ENCODE measurements at places on chromosomes 1 and 21.

DNA sequence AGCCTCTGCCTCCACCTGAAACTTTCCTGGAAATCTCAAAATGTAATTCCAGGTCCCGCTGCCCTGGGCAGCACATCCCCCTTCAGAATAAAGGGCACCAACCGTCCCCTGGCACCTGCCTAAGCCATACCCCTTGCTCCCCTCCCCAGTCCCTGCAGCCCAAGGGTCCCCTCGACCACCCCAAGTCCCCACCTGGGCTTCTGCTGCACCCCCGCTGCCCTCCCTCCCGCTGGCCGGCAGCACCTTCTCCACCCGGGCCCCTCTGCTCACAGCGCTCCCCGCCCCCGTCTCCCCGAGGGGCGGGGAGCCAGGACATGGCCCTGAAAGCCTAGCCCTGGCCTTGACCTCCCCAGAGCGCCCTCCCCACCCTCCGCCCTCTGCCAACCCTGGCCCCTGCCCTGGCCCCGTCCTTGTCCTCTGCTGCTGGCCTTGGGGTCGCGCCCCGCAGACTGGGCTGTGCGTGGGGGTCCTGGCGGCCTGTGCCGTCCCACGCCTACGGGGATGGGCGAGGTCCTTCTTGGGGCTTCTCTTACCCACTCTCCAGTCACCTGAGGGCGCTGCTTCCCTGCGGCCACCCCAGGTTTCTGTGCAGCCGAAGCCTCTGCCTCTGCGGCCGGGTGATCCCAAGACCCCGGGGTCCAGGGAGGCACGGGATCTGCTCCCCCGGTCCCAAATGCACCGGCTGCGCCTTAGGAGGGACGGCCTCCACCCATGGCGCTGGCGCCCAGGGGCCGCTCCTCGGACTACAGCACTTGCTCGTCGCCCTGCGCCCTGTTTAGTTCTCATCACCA is 41.7 kb downstream of the WDR4 start:
- DNase-seq: no peak

GRCh38 chr1:172638249-172638648 is 20.7 kb upstream of the FASLG start:
- no peak for DNase-seq

GRCh38 chr1:75786901-75787493 is 941 bp downstream of the RABGGTB start:
- no peak for DNase-seq

GRCh38 chr1:116257836-116258235 is 115.2 kb upstream of the ATP1A1 start:
- no peak for DNase-seq

GRCh38 chr1:209490013-209490412 is 93.5 kb upstream of the CAMK1G start:
- DNase-seq: no peak

GRCh38 chr21:29751473-29752185 is 188.2 kb downstream of the GRIK1 start:
- DNase-seq: no peak

DNA sequence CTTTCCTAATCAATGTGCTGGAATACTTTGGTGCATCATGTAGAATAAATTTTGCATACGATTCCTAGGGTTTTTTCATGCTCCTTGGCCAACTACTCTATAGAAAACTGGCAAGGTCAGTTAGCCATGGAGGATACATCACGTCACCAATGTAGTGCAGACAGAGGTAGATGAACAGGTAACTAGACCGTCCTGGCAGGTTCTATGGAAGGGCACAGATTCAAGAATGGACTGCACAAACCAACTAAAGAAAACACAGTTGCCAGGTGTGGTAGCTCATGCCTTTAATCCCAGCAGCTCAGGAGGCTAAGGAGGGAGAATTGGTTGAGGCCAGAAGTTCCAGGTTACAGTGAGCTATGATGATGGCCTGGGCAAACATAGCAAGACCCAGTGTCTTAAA is 9.9 kb downstream of the MTF1 start:
- no peak for DNase-seq

DNA sequence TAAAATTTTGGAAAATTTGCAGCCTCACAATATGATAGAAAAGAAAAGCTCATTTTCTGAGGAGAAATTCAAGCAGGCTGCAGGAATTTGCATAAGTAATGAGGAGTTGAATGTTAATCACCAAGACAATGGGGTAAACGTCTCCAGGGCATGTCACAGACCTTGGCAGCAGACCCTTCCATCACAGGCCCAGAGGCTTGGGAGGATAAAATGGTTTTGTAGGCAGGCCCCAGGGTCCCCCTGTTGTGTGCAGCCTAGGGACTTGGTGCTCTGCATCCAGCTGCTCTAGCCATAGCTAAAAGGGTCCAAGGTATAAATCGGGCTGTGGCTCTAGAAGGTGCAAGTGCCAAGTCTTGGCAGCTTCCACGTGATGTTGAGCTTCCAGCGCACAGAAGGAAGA is 112.2 kb upstream of the FMN2 start:
- no peak for DNase-seq

DNA sequence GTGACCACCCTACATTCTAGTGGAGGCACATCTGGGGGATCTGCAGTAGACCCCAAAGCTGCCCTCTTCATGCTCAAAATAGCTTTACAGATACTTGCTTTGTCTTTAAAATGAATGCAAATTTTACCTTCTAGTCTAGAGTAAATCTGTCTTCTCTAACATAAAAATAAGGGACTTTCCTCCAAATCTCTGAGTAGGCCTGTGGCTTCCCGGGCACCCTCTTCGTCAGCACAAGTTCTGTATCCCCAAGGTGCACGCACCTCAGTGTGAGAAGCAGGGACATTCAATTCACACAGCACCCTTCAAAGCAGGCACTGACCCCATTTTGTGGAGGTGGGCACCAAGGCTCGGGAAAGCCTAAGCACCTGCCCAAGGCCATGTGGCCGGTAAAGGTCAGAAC is 19.0 kb downstream of the MEF2D start:
- DNase-seq: no peak

- no peak for DNase-seq
Measured at GRCh38 chr21:14584357-14585095, 38.4 kb upstream of the SAMSN1 start.

DNA sequence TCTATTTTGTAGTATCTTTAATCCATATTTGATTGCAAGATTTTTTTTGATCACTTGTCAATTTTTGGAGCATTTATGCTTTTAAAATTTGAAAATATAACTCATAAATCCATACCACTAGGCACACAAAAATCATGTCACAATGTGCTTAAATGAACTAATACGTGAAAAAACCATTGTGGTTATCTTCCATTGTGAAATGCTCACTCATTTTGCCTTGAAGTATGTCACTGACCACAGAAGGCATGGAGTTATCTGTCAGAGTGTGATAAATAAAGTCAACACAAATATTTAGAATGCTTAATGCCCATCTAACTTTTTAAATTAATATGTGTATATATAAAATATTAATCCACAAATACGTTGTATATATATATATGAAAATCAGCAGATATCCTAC is 347.2 kb downstream of the PTPRC start:
- no peak for DNase-seq

DNA sequence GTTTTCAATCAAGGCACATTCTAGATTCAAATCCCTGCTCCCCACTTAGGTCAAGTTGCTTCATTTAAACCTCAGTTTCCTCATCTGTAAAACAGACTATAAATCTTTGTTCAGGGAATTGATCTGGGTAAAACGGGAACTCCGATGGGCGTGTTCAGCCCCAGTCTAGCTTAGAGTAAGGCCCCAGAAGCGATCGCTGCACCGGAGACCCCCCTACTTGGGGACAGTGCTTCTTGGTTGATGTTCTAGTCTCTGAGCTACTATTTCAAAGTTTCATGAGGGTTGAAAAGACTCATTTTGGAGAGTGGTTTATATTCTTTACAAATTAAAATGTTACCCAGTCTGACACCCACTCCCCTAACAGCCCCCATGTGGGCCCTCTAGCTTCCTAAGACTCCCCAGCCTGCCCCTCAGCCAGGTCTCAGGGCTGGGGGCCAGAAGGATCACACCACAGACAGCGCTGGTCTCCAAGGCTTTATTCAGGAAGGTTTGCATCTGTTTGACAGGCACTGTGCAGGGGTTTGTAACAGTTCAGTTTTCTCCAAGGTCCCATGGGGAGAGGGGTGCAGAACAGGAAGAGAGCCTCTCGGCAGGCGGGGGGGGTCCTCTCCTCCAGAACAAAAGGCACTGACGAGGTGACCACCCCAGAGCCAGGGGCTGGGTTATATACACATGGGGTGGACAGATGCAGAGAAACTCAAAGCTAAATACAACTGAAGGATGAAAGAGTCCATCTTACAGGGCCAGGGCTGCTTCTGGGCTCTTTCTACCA is 82.9 kb downstream of the STUM start:
- DNase-seq: no peak

- DNase-seq: no peak
Measured at GRCh38 chr1:161200992-161201835, 953 bp upstream of the NDUFS2 start.

GRCh38 chr1:75969550-75969949 is 37.3 kb upstream of the ASB17 start:
- no peak for DNase-seq

GRCh38 chr1:180213401-180214170 is 16.5 kb upstream of the LHX4 start:
- DNase-seq: no peak

- no peak for DNase-seq
Measured at GRCh38 chr1:216702170-216702569, 21.1 kb downstream of the ESRRG start.

DNA sequence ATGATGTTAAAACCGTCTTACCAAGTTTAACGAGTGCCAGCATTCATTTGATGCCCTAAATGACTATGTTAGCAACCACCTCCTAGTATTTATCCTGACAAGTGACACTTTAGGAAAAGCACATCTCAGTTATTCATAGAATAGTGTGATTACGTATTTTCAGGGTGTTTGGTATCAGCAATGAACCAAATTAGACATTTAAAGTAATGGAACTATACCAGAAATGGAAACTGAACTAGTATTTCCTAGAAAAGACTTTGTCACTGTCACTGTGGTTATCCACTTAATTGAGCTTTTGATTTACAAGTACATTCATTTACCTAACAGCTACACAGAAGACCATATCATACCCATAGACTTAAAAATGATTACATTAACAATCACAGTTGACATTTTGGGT is 3.6 kb upstream of the IL12RB2 start:
- DNase-seq: no peak

DNA sequence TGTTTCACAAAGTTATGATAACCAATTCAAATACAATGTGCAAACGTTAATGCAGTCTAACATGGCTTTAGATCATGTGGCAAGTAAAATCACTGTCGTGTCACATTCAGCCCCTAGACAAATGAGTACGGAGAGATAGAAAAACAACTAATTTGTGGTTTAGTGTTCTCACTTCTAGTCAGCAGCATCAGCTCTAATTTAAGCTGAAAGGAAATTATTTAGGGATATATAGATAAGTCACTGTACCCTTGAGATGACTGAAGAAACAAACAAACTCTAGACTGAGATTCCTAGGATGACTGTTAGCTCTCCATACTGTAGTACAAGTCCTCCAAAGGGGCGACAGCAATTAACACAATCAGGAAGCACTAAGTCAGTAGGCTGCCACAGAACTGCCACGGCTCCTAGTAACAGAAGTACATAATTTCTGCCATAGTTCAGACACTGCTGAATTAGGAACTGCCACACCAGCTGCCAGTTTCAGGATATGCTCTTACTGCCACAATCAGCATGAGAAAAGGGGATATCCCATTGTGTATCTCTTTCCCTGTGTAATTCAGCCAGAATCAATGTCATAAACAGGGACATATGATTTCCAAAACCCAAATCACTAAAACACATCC is 150.4 kb upstream of the NEGR1 start:
- DNase-seq: no peak

GRCh38 chr1:59198564-59198963 is 98.3 kb upstream of the FGGY start:
- DNase-seq: no peak

DNA sequence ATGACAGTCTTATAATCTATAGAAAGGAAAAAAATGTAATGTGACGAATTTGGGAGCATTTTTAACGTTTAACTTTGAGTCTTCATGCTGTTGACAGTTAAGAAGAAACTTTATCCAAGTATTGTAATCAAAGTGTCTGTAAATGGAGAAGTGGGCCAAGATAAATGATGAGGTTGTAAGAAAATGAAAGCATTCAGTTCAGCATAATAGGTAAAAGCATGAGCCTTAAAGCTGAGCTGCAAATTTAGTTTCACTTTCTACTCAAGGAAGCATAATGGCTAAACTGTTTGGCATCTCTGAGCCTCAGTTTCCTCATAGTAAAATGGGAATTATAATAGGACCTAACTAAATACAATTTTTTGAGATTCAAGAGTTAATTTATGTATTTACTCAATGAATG is 1554.8 kb downstream of the KCNT2 start:
- no peak for DNase-seq

DNA sequence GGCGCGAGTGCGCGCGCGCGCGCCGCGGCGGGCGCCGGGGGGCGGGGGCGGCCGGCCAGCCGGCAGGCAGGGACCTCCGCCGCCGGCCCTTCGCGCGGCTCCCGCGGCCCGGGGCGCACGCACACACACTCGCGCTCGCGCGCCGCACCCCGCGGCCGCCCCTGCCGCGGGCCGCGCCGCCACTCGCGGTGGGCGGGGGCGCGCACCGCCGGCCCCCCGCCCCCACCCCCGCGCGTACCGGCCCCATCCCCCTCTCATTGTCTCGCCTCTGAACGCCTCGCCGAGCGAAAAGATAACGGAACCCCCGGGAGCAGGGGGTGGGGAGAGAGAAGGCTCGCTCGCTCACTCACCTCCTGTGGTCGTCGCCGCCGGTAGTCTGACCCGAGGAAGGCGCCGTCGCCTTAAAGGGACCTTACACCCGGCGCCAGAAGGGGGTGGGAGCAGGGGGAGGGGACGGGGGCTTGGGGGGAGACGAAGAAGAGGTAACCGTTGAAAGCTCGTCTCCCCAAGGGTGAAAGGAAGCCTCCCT is 428 bp downstream of the POGZ start:
- no peak for DNase-seq

GRCh38 chr1:45526135-45526644 is 4.5 kb upstream of the PRDX1 start:
- DNase-seq: no peak

GRCh38 chr1:61083013-61083806 is 849 bp downstream of the NFIA start:
- no peak for DNase-seq

GRCh38 chr1:161175771-161176453 is 1.4 kb downstream of the B4GALT3 start:
- no peak for DNase-seq

- no peak for DNase-seq
Measured at GRCh38 chr1:202659541-202659940, 50.7 kb downstream of the SYT2 start.

DNA sequence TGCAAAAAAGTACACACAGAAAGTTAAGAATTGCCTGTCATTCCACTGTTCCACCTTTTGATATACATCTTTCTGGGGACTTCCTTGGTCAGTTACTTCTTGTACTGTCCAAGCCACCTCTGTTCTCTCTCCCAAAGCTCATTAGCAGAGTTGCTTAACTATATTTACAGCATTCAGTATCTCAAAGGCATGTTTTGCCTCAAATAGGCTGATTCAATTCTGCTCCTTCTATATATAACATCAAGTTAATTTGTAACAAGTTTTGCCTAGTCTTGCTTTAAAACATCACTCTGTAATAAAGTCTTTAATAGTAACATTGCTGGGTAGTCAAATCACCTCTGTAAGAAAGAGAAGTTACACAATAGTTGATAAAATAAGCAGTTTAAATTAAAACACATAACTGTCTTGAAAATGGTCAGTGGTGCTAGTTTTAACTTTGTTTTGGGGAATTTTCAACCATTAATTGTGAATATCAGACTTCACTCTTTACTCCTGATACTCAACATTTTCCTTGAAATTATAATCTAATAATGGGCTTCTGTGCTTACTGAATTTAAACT is 35.7 kb downstream of the EDARADD start:
- no peak for DNase-seq

GRCh38 chr1:26740023-26740634 is 44.3 kb downstream of the ARID1A start:
- no peak for DNase-seq

All from non-pigmented ciliary epithelial cell (primary cell).